ENCODE measurements at places on chromosomes 16 and 17.

DNA sequence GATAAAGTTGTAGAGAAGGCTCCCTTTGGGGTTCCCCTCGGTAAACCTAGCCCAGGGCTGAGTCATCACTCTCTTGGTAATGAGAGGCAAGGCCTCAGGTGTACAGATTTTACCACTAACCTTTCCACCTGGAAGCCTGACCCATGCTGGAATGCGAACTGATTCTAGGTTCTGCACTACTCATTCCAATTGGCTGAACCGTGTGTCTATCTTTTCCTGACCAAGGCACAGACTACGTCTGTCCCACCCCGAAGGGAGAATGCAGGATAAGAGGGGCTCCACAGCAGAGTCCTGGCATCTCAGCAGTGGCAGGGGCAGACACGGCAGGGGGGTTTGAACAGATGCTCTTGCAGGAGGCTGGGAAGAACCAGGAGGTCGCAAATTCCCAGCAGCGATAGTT is 65.4 kb upstream of the B4GALNT2 start:
- DNase-seq = no peak

- no peak for DNase-seq
Observed at GRCh38 chr16:22144520-22144919, 17.8 kb upstream of the SDR42E2 start.

- no peak for DNase-seq
Observed at GRCh38 chr17:36185416-36185815, 9.0 kb upstream of the TBC1D3B start.

DNA sequence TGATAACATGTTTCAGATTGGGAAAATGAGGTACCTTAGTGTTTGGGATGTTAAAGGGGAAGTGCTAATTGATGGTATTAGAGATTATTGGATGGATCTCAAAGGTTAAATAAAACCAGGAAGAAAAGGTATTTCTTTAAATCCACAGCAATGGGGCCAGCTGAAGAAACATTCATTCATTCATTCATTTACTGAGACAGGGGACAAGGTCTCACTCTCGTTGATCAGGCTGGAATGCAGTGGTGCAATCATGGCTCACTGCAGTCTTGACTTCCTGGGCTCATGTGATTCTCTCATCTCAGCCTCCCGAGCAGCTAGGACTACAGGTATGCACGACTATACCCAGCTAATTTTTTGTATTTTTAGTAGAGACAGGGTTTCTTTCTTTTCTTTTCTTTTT is 19.8 kb downstream of the EARS2 start:
- DNase-seq = no peak

DNA sequence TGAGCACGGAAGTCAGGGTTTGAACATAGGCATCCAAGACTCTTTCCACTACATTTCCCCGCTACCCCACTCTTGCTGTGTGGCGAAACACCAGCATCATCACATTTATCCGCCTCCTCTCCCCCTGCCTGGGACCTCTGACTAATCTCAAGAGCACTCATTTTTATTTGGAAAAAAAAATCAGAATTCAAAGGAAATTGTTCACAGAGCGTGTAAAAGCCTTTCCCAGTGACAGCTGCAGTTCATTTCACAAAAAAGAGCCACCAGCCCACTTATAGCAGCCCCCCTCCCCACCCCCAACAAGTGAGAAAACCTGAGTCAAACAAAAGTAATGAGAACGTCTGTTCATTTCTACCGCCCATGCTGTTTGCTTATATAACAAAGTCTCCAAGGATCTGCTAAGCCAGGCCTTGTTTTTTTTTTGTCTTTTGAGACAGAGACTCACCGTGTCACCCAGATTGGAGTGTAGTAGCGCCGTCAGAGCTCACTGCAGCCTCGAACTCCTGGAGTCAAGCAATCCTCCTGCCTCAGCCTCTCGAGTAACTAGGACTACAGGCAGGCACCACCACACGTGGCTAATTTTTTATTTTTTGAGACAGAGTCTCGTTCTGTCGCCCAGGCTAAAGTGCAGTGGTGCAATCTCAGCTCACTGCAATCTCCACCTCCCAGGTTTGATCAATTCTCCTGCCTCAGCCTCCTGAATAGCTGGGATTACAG is 48.3 kb upstream of the HAPSTR1 start:
- no peak for DNase-seq

GRCh38 chr17:8935191-8935590 is 30.3 kb downstream of the PIK3R5 start:
- DNase-seq = no peak

DNA sequence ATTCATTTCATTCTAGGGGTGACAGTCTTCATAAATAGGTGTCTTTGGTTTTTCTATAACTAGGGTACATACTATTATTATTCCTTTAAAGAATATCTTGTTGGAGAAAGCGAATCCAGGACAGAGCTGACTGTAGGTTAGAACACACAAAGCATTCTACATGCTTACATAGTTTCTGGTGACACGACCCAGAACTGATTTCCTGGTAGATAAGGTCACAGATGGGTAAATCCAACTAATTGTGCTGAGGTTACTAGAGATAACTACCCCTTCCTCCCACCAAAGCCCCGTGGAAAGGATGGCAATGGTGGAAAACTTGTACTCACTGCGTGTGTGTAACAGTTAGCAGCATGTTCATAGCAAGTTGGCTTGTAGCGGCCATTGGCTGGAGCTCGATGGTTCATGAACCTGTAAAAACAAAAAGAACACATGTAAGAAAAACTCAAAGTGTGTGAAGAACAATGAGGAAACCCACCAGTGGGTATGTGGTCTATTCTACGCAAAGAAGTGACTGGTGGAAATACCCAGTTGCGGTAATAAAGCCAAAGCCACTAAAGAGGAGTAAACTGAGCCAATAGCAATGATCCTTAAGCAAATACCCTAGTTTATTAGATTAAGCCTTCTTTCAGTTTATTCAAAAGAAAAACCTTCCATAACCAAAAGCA is 7.7 kb downstream of the MMD start:
- no peak for DNase-seq

- no peak for DNase-seq
Observed at GRCh38 chr17:58381124-58382035, 29.4 kb upstream of the SUPT4H1 start.

- peak; percentile 39 for DNase-seq
Observed at GRCh38 chr17:82213251-82214011, 789 bp upstream of the CCDC57 start.

- DNase-seq = no peak
Observed at GRCh38 chr17:33499040-33499439, 205.9 kb upstream of the ASIC2 start.

DNA sequence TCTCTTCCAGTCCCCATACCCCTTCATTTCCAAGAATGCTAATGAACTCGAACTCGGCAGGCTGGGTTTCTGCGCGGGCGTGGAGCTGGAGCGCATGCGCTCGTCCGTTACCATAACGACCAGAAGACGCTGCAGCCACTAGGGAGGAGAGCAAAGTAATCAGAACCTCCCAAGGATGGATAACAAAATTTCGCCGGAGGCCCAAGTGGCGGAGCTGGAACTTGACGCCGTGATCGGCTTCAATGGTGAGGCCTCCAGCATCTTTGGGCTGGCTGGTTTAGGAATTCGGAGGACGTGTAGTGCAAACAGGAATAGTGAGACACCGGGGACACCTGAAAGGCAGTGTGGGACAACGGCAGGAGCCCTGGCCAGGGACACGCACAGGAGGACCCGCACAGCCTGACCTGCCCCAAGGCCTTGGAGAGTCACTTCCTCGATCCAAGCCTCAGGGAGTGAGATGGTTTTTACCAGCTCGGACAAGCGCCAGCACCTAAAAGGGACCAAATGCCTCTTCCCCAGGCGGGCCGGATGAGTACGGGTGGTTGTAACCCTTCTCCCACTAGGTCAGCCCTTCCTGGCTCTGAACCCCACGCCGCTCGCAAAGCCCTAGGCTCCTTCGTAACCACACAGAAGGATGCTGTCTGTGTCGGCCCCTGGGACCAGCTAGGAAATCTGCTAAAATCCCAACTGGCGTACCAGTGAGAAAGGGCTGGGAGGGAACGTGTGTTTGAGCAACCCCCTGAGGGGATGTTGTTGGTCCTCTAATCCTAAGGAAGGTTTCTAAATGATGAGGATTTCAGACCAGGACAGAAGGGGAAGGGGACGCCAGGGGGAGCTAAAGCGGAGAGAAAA is at the start of gene CFAP52:
TSS of gene CFAP52 (plus strand) at position 122 of the 852 bp plus-strand sequence. CDS start at position 176, 54 bp downstream.
- peak; percentile 12 for DNase-seq

GRCh38 chr16:30040221-30040620 is 9.2 kb upstream of the TLCD3B start:
- DNase-seq = no peak

GRCh38 chr16:57526498-57526897 is 9.9 kb downstream of the CCDC102A start:
- DNase-seq = no peak
